Amygdala (tissue), 56 donors: ENCODE measurements at places on chromosomes 3 and 15.

DNA sequence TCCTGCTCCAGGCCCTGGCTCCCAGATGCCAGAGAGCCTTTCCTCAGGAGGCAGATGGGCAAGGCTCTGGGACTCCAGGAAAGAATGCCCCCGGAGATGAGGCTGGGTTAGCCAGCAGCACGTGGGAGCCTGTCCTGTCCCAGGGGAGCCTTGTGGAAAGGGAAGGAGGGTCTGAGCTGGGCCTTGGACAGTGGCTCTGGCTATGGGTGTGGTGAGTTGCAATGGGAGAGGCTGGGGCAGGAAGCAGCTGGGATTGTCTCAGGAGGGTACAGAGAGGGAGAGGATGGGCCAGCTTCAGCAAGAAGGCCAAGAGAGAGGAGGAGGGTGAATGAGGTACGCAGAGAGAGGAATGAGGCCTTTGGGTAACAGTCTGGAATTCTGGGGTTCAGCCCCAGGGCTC lies 17.4 kb upstream of the CACNA2D2 start:
- DNase-seq, result no peak

DNA sequence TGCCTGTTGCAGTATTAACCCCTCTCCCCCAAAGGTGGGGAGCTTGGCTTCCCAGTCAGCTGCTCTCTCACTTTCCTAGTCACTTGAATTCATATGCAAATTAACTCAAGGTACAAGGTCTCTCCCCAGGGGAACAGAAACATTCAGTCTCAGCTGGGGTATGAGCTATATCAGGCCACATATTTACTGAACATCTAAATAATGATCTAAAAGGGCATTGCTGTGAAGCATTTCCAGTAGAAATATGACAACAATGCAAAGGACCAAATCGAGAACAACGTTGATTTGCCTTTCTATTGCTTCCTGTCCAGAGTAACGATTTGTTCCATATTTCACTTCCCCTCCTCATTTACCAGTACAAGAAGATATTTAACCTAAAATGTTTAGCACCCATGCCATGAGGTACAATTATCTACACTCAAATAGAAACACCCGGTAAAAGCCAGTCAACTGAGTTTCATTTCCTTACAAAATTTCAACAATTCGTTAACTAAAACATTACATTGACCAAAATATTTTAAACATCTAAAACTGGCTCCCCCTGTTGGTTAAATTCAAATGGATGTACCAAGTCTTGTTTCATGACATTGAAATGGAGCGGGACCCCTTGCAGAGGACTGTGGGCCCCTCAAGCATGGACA lies 36.5 kb upstream of the KLHL6 start:
- DNase-seq, result no peak

- DNase-seq, result no peak
These were observed 228.3 kb downstream of the EPHA3 start for GRCh38 chr3:89335693-89336092.

GRCh38 chr3:15206662-15207576 lies 873 bp downstream of the CAPN7 start:
- no peak for DNase-seq

GRCh38 chr15:63990454-63990853 lies 55.8 kb downstream of the DAPK2 start:
- no peak for DNase-seq
